ENCODE measurements at places on chromosomes 7 and 10.

DNA sequence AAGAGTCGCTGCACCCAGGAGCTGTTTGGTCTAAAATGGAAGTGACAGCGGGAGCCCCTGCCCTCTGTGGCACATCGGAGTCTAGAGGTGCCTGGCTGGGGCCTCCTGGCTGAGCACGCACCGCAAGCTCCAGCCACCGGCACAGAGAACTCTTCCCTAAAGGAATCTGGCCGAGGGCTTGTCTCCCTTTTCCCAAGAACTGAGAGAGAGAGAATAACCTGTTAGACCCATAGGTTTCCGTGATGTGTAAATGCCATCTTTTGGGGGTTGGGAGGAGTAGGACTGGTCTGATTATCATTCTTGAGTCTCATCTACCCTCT is 47.3 kb downstream of the PROSER2 start:
- DNase-seq: no peak

GRCh38 chr7:92461027-92462003 is 14.0 kb downstream of the GATAD1 start:
- DNase-seq: no peak

DNA sequence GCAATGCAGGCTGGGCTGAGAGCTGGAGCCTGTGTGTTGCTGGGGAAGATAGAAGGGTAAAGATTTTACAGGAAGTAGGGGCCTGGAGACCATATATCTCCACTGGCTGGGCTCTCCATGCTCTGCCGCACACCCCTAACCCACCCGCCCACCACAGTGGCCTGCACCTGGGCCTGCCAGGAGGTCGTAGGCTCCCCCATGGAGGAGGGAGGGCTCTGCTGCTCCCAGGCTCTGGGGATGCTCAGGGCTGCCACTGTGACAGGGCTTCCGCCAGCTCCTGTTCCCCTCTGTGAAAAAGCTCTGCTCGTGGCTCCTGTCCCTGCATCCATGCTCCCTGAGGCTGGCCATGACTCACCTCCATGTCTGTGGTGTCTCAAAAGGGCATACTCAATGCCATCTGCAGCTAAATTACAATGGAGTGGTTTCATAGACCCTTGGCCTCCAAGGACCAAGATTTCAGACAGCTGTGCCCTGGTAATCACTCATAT is 106.0 kb downstream of the CXCL12 start:
- DNase-seq: no peak

DNA sequence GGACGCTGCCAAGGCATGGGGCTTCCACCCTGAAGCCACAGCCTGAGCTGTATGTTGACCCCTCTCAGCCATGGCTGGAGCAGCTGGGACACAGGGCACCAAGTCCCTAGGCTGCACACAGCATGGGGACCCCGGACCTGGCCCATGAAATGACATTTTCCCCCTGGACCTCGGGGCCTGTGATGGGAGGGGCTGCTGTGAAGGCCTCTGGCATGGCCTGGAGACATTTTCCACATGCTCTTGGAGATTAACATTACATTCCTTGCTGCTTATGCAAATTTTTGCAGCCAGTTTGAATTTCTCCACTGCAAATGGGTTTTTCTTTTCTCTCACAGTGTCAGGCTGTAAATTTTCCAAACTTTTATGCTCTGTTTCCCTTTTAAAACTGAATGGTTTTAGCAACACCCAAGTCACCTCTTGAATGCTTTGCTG is 463.6 kb downstream of the ZWINT start:
- DNase-seq: no peak

DNA sequence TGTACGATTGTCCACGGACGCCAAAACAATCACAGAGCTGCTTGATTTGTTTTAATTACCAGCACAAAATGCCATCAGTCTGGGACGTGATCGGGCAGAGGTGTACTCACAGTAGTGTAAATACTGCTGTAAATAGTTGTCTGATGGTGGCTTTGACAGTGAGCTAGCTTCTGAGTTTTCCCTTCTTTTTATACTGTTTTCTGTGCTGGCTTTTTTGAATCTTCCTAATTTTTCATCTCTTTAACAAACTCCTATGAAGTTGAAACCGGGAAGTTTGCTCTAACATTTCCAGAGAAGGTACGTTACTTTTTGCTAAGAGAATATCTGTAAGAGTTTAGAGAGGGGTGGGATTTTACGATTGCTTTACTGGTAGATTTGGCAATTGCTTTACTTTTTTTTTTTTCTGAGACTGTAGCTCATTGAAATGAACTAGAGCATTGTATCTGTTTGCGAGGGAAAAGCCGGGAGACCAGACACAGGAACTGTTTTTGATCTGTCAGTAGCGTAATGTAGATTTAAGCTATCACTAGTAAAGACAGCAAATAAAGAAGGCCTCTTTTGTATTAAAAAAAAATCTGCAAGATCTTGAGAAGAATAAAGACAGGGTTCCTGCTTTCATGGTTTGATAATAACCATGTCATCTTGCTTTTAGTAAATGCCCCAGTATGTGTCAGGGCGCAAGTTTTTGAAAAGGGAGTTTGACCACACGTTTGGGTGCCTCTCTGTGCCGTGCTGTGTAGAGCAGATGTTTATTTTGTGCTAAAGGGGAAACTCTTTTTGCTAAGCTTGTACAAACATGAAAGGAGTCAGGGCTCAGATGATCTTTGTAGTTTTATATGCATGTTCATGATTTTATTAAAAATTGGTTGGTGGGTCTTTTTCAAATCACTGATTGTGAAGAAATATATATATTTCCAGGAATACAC is 712 bp downstream of the FOXP2 start:
- no peak for DNase-seq

DNA sequence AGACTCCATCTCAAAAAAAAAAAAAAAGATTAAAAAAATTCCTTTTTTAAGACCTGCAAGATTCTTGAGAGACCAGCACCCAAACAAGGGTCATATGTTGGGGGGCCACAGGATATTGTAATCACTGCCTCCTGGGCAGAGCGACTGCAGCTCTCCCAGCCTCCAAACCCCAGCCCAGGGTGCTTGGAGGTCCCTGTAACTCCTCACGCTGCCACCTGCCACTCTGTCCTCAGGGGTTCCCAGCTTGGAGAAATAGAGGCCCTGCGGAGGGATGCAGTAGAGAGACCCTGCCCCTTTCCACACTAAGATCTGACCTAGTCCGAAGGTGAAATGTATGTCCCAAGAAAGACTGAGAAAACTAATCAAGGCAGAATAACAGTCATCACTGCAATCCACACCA is 343.7 kb downstream of the GRID1 start:
- DNase-seq: no peak

DNA sequence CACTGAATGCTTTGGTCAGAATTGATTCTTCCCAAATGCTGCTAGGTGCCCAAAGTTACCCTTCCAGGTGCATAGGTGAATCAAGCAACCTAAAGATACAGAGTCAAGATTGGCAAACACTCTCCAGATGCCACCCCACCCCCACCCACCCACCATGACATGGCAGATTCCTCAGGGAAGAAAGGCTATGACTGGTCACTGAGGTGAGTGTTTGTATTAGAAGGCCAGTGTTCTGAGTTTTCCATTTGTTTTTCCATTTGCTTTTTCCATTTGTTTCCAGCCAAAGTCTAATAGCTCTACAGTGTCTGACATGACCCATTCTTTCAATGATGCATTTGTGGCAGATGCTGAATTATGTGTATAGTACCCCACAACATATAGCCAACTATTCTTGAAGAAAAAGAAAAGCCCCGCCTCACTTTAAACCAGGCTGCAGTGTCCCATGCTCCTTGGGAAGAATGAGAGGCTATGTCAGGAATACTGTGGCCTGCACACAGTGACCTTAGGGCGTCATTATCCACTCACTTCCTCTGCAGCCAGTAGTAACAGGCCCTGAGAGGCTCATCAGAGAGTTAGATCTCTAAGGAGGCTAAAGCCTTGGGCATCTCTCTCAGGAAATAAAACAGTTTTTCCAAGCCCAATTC is 16.1 kb upstream of the HIBADH start:
- DNase-seq: no peak

GRCh38 chr10:36178616-36179015 is 536.5 kb upstream of the FZD8 start:
- no peak for DNase-seq

DNA sequence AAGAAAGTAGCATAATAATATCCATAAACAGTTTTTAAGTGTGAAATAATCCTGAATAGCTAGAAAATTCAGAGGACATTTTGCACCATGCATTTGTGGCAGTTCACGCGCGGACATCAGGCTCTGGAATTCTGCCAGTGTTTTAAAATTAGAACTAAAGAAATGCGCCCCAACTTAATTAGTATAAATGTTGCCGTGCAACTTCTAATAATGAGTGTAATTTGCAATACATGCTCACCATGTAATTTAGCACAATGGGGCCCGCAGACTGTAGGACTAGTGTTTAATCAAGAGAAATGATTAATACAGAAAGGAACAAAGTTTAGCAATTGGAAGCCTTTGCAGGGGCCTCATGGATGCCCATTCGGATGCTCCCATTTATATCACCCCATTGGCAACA is 96.6 kb downstream of the PTPRE start:
- no peak for DNase-seq

- no peak for DNase-seq
Measured at GRCh38 chr10:47222461-47222860, 77.5 kb upstream of the GDF10 start.

- DNase-seq: no peak
Measured at GRCh38 chr7:158568974-158569857, 18.4 kb downstream of the PTPRN2 start.

DNA sequence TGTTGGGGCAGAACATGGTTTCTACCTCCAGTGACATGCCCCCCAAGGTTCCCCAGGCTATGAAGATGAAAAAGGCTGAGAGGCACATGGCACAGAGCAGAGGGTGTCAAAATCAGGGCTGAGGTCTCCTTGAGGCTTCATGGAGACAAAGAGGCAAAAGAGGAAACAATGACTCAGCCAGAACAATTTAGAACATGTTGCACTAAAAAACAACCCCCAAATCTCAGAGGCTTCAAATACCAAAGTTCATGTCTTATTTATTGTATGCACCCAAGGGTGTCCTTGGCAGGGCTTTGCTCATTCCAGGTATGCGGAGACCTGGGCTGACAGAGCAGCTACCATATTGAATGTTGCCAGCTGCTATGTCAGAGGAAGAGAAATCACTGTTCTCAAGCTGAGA is 964.1 kb downstream of the GRID1 start:
- DNase-seq: no peak

GRCh38 chr10:130787821-130788220 is 523.7 kb downstream of the TCERG1L start:
- no peak for DNase-seq

All from fibroblast of skin of left quadriceps (primary cell).